ENCODE measurements at places on chromosomes 5 and 9.

DNA sequence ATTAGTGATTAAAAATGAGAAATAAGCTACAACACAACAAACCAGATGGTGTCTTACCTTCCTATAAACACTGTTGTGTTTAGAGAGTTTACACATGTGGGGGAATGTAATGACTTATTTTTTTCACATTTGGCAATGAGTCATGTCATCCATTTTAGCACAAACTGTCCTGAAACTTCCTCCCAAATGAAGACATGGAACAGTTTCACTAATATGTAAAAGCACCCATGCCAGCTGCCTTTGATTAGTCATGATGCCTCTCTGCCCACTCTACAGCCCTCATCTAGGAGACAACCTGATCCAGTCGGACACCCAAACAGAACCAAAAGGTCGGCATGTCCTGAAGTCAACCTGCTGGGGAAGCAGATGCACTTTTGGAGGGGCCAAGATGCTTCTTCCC, 98.2 kb downstream of the SEMA5A start:
- no peak for DNase-seq

DNA sequence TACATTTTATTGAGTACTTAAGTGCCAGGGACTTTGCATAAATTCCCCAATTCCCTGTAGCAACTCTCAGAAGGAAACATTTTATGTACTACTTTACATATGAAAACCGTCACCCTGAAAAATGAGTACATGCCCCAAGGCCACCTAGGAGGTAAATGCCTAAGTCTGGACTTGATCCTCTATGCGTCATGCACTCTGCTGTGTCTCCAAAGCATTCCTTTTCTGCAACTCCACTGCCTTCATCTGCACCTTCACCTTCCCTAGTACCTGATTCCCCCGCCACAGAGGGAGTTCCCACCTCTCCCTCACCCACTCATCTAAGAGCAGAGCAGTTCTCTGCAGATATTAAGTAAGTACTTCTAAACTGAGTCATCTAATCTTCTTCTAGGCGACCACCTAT, 75.2 kb upstream of the HRH2 start:
- DNase-seq, result no peak

DNA sequence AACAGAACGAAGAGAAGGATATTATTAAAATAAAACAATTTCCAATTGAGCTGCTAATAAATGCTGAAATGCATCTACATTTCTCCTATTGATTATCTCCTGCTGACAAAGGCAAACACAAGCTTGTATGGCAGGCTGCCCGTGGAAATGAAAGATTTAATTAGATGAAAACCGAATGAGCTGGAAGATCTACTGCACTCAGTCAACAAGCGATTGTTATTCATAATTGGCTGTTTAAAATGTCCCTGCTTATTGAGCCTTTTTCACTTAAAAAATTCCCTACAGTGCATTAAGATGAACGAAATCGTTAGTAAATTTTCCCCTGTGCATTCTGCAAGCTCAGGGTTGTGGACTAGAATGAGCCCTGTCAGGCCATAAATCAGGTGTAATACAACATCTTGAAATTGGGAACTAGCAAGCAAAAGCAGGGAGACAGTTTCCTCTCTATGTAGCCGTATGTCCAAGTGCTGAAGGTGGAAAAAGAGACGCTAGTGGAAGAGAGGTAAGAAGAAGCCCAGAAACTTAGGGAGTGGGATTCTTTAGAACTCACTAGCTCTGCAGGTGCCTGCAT, 28.5 kb upstream of the KIF4B start:
- peak; percentile 80 for DNase-seq

GRCh38 chr5:72167257-72167656, 60.0 kb downstream of the MAP1B start:
- no peak for DNase-seq

DNA sequence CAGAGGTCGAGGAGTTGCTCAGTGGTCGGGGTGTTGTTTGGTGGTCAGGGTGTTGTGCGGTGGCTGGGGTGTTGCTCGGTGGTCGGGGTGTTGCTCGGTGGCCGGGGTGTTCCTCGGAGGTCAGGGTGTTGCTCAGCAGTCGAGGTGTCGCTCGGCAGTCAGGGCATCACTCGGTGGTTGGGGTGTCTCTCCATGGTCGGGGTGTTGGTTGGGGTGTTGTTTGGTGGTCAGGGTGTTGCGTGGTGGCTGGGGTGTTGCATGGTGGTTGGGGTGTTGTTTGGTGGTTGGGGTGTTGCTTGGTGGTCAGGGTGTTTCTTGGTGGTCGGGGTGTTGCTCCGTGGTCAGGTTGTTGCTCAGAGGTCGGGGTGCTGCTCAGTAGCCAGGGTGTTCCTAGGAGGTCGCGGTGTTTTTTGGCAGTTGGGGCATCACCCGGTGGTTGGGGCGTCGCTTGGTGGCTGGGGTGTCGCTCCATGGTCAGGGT, 11.0 kb upstream of the GPSM1 start:
- DNase-seq, result no peak

DNA sequence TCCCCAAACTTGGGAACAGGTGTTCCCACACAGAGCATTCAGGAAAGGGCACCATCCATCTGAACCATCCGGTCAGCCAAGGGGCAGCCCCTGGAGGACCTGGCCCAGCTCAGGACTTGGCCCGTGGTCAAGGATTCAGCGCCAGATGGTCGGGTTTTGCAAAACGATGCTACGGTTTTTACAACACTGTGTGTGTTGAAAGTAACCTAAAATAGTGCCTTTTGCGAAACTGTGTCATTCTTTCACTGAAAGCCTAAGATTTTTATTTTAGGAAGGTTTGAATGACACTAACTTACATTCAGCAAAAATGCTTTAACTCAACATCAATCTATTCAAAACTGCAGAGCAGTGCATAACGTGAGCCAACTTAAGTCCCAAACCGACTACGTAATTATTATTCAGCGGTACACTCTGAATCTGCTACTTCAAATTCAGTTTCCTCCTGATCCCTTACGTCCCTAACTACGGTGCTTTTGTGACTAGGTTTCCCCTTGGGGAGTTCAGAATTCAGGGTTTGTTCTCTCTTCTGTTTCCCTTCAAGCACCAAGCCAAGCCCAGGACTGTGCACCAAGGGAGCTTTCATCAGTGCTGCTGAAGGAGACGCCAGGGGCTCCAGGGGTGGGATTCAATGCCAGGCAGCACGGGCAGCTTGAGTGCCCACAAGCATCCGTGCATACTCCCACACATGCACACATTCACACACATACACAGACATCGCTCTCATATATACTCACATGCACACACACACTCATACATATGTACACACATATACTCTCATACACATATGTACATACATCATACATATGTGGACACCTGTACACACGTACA, 25.8 kb downstream of the LPCAT1 start:
- no peak for DNase-seq

DNA sequence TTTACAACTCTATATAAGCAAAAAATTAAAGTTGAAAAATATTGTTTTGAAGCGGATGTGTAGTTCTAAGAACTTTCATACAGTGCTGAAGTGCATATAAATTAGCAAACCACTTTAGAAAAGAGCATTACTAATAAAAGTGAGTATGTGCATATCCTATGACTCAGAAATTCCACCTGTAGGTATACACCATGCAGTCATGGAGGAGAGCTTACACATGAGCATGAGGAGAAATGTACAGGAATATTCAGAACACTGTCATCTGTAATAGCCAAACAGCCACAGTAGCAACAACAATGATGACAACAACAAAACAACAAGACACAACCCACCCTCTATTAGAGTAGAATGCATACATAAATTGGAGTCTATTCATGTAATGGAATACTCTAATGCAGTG, 138.2 kb upstream of the ARRDC3 start:
- no peak for DNase-seq

DNA sequence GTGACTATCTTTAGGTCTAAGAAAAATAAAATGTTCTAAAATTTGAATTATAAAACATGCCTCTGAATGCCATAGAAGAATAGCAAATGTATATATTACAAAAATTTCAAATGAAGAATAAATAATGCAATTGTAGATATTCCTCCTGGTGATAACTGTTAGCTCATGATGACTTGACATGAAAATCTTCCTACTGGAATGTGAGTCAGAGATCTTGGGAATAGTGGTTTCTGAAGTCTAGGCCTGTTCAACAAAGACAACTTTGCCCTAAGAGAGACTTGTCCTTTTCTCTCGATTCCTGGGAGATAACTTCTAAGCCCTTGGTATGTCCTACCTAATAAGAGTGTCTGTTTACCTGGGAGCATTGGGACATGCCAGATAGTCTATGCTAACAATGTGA, 746.3 kb upstream of the RIOK2 start:
- no peak for DNase-seq

DNA sequence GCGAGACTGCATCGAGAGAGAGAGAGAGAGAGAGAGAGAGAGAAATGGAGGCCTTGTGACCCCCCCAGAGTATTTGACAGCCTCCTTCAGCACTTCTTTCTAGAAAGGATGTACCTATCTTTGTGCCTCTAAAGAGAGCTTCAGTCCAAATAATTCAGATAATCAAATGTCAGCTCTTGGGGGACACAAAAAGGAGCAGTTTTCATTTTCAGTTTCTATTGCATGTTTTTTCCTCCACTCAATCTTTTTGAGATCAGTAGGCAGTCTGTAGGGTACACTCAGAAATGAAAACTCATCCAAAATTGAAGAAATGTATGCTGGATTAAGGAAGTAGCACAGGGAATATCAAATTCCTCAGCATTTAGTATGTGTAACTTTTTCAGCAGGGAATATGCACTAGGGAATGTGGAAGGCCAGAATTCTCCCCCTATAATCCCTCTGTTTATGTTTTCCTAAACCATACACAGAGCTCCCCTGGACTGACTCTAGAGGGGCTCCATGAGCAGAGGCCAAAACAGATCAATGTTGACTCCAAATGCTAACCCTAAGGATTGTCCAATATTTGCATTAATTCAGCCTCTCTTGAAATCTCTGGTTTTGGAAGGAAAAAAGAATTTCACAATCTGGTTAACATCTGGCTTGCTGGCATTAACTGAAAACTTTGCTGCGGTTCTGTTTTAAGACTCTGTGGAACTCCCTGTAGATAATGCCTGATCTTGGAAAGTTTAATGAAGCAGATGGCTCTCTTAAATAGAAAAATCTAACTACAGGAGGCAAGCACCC, 250.1 kb downstream of the CEMIP2 start:
- no peak for DNase-seq

- no peak for DNase-seq
These were observed 83.6 kb downstream of the ENC1 start for GRCh38 chr5:74556631-74557595.

GRCh38 chr5:143164557-143164956, 238.9 kb downstream of the NR3C1 start:
- DNase-seq, result no peak

GRCh38 chr9:7607421-7607820, 192.2 kb downstream of the DMAC1 start:
- no peak for DNase-seq

DNA sequence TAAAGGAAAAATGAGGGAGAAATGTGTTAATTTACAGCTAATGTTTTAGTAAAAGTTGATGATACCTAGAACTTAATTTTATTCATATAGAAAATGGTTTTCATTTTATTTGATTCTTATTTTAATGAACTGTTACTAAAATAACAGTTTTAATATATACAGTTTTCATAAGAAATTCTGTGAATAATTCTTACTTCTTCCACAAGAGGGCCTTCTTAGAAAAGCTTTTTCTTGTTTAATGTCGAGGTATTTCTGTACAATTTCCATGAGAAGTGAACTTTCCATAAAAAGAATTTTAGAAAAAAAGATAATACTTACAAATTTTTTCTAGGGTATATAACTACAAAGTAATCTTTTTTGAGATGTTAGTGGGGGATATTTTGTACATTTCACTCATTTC, 73.9 kb downstream of the KLF9 start:
- peak; percentile 6 for DNase-seq

GRCh38 chr5:124816381-124816780, 69.9 kb upstream of the ZNF608 start:
- no peak for DNase-seq

DNA sequence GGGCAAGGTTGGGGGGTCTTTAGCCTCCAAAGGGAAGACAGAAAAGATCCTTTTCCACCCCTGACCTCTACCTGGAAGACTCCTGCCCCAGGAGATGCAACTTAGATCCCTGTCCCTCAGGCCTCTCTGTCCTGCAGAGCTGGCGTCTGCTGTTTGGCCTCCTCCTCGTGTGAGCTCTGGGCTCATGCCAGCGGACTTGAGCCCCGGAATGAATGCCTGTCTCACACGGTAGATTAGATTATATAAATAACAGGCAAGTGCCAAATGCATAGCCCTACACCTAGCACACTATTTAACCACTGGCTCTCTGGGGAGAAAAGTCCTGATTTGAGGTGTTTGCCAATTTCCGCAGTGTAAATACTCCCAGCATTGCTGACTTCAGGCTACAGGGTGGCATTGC, 1.4 kb upstream of the WNK2 start:
- DNase-seq, result no peak

DNA sequence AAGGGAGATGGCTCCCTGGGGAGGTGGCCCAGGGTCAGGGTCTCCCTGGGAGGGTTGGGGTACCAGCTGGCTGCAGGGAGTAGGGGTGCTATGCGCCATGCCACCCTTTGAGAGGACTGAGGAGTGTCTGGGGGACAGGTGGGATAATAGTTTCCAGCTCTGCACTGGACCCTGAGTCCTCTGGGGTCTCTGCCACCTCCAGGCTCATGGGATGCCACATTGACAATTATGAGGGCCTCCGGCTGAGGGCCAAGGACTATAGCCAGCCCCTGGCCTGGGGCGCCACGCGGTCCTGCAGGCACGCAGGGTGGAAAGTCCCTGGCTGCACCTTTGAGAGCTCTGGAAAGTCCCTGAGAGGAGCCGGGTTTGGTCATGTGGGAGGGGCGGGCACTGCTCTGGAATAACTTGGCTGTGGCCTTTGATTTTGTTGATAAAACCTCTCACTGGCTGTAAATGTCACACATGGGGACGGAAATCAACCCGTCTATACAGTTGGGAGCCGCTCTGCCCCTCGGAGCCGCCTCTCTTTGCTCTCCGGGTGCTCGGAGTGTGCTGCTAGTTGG, 16.0 kb downstream of the TRAF2 start:
- DNase-seq, result no peak

DNA sequence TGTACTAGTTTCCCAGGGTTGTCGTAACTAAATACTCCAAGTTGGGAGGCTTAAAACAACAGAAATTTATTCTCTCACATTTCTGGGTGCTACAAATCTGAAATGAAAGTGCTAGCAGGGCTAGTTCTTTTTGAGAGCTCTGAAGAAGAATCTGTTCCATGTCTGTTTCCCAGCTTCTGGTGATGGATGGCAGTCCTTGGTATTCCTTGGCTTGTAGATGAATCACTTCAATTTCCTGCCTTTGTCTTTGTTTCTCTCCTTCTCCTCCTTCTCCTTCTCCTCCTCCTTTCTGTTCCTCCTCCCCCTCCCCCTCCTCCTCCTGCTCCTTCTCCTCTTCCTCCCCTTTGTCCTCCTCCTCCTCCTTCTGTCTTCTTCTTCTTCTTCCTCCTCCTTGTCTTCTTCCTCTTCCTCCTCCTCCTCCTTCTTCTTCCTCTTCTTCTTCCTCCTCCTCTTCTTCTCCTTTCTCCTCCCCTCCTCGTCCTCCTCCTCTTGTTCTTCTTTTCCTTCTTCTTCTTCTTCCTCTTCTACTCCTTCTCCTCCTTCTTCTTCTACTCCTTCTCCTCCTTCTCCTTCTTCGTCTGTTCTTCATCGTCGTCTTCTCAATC, 104.7 kb upstream of the ANKRD55 start:
- DNase-seq, result no peak

Data from COR-L47 (cell line).